ENCODE measurements at places on chromosomes 11 and 22. TPM values are rescaled to one million over a fixed set of nuclear protein-coding genes. Genes with fewer than 3 reads are reported as not detected.

DNA sequence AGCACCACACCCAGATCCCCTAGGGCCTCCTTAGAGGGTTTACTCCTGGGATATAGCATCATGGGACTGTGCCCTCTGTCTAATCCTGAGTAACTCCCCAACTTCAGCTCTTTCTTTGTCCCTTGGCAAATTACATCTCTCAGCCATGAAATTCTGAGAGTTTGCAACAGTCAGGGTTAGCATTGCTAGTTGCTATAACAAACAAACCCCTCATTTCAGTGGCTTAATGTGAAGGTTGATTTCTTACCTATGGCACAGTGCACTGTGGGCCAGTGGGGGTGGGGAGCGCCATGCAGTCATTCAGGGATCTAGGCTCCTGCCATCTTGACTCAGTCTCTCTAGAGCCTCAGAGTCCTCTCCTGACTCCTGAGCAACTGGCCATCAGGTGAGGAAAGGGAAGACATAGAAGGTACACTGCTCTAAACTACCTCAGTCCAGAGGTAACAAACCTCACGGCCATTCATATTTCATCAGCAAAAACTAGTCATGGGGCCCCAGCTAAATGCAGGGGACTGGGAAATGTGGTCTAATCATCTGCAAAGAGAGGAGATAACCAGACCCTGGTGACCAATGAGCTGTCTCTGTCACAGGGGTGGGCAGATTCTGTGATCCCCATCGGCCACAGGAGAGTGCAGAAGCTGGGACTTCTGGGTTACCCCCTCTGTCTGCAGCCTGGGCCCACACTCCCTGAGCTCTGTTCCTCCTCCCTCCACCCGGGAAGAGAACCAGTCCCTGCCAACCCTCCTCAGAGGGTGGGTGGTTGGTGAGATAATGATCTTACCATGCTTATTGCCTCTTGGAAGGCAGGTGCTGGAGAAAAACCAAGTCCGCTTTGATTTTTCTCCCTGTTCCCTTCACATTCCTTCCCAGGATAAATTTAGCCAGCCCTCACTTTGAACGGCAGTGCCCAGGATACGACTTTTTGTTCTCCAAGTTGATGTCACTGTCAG, 17.5 kb downstream of the PRG3 start:
- no peak for DNase-seq

- peak; percentile 65 for DNase-seq
These were observed 13.8 kb downstream of the GGT5 start for GRCh38 chr22:24230911-24231656.

DNA sequence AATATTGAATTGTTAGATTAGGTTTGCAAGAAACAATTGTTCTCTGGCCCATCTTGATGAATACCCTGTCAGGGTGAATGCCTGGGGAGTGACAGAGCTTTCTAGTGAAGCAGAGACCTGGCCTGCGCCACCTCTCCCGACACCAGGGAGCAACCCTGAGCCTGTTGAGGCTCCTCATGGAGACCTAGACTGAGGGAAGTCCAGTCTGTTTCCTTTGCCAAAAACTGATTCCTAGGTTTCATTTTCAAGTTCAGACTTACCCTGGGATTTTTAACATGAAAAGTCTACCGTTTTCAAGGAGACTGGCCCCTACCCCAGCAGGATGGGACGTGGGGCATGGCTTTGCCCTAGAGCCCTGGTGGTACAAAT, 173.7 kb upstream of the SORL1-AS1 start:
- DNase-seq, result no peak

GRCh38 chr11:84142411-84142810, 856.2 kb upstream of the CCDC90B start:
- DNase-seq, result no peak

- DNase-seq, result peak; percentile 40
These were observed 12.8 kb downstream of the PNPLA5 start for GRCh38 chr22:43878831-43879550.

- DNase-seq, result no peak
These were observed 34.2 kb downstream of the DDX10 start for GRCh38 chr11:108698844-108699642.

- no peak for DNase-seq
These were observed 5.9 kb downstream of the IGSF9B start for GRCh38 chr11:133950874-133951326.

DNA sequence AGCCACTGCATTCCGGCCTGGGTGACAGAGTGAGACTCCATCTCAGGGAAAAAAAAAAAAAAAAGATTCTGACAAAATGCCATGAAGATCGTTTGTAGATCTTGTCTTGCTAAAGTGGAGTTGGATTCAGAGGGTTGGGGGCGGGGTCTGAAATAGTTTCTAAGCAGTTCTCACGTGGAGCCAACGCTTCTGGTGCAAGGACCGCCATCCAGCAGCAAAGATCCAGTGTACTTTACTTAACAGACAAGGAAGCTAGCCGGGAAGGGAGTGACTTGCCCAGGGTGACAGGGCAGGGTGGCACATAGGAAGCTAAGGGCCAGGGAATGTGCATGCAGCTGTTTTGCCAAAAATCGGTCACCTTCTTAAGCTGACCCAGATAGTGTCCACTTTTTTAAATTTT, 27.4 kb downstream of the APOL1 start:
- DNase-seq, result peak; percentile 83

DNA sequence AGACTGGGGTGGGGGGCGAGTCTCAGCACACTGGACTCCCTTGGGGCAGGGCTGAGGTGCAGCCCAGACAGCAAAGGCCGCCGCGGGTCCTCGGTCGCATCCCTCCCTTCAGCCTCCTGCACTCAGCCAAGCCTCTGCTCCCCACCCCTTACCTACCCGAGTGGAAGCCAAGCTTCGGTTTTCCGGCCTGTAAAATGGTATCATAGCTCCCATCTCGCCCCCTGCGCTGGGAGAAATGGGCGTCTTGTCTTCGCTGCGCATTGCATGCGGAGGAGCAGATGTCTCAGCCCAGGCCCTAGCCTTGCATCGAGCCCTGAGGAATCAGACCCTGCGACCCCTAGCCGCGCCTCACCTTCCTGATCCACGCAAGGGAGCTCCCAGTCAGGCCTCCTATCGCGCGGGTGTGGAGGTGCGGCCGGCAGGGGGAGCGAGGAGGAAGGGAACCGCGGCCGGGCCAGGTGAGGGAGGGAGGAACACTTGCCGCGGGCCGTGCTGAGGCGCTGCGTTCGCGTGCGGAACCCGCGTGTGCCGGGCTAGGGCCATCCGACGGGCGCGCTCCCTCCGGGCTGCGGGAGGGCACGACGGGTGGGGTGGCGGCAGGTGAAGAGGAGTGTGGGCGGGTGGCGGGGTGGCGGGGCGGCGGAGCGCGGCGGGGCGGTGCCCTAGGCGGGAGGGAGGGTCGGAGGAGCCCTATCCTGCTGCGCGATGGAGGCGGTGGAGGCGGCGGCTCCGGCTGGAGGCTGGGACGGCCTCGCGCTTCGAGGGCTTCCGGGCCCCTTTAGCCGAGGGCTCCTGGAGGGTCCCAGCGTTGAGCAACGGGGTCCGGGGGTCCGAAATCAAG, 4.1 kb upstream of the TBX1 start:
- no peak for DNase-seq

GRCh38 chr22:20658433-20659222, 115.3 kb upstream of the SERPIND1 start:
- no peak for DNase-seq

GRCh38 chr11:128620309-128621100, 33.1 kb upstream of the ETS1 start:
- no peak for DNase-seq

DNA sequence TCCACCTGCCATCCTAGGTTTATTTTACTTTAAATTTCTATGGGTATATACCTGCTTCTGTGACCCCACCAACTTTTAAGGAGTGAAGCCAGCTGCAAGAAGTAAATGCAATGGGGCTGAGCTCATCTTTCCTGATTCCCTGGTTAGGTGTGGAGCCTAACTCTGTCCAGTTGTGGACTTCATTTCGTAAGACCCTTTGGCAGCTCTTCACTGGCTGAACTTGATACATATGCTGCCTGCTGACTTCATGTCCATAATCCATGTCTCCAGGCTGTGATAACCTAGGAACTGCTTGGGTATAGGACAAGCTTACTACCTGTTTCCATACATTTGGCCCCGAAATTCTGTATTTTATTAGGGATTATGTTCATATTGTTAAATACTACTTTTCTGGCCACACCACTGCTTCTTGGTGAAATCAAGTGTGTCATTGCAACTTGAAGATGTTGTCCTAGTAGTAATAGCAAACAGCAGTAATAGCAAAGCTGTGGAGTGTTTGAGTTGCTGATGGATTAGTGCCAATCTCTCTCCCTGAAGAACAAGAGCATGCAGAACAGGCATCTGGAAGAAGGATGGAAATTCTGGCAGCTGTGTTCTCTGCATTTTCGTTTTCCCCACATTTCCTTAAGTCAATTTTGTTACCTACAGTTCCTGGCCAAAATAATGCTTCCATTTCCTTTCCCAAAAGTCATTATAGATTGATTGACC, 31.2 kb downstream of the LDLRAD3 start:
- DNase-seq, result no peak

DNA sequence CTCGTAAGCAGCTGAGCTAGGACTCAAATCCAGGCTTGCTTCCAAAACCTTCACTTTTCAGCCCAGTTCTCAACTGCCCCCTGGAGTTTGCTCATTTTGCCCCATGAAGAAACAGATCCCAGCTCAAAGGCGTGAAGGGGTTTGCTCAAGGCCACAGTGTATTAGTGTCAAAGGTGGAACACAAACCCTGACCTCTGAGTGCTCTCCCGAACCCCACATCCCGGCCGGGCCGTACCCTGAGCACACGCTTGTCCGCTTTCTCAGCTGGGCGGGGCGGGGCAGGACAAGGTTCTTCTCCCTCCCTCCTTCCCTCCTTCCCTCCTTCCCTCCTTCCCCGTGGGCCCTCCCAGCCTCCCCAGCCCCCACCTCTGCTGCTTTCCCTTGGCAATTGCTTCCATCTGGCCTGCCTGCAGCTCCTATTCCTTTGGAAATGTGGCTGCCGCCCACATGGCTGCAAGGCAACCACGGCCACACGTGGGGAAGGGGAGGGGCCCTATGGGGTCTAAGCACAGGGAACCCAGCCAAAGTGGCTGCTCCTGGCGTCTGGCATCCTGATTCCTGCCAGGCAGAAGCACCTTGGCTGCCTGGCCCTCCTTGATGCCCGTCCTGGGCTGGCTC, 4.1 kb downstream of the ST3GAL4 start:
- DNase-seq, result peak; percentile 92

GRCh38 chr11:2830030-2830812, 55.4 kb downstream of the CDKN1C start:
- DNase-seq, result no peak

- DNase-seq, result peak; percentile 55
These were observed 897 bp downstream of the PNPLA5 start for GRCh38 chr22:43890901-43891331.

DNA sequence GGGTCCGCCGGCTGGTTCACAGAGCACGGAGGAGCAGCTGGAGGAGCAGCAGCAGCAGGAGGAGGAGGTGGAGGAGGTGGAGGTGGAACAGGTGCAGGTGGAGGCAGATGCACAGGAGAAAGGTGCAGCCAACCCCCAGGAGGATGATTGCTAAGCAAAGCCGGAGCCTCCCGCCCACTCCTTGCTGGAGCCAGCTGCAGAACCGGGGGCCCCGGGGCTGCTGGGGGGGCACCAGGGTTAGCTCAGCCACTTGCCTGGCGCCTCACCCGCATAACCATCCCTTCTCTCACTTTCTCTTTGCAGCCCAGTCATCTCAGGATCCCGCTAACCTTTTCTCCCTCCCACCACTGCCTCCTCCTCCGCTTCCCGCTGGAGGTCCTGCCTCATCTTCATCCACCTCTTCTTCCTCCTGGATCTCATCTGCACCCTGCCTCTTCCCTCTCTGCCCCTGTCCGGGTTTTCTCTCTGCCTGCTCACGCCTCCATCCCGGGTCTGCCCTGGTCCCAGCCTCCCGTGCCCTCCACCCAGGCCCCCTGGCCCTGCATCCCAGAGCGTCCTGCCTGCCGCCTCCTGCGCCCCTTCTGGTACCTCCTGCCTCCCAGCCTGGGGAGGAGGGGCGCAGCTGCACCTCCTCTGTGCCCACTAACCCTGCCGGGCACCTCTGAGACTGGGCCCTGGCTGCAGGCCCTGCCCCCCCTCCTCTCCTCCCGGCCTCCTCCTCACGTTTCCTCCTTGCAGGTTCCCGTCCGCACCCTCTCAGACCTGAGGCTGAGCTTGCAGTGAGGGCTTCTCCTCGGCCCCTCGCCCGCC, 9.5 kb downstream of the KCTD17 start:
- no peak for DNase-seq

DNA sequence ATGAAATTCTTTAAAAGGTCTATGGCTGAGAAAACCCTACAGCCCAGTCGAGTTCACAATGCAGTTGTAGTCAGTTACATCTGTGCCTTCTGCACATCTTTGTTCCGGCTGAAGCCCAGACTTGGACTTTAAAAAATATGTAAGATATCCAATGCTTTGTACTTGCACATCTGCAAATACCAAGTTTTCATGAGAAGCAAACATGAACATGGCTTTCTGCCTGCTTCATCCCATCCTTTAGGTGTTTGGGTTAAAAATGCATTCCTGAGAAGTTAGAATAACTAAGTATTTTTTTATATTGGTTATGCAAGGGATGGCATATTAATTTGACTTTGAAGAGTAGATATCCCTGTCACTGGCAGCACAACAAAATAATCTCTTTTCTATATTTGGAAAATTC, 528.4 kb downstream of the METTL15 start:
- no peak for DNase-seq

DNA sequence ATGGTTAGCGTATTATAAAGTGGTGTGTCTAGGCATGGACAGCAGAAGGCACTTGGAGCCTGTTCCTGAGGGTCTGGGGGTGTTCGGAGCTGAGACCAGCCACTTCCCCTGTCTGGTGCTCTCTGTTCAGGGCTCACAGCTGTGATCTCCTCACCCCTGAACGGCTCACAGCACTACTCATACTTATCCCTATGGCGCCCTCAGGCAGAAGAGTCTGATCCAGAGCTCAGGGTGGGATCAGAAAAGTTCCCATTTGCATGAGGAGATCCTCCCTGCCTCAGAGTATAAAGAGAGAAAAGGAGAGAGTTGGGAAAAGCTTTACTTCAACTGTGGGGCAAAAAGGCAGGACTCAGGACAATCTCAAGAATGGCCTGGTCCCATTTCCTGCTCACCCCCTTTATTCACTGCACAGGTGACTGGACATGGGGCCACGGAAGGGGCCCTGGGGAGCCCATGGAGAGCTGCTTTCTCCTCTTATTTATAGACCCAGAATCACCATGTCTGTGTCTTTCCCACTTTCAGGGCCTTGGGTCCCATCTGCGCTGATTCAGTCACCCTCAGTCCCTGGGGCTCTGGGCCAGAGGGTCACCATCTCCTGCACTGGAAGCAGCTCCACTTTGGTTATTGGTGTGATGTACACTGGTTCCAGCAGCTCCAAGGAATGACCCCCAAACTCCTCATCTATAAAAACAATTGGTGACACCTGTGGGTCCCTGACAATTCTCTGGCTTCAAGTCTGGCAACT, 97.0 kb upstream of the TOP3B start:
- no peak for DNase-seq

The ADM2 gene
- not detected for total RNA-seq

The TPBGL gene
- total RNA-seq, result 0.33 TPM

The NLRP10 gene
- not detected for total RNA-seq

The ACCS gene
- 15.2 TPM for total RNA-seq

The PYGM gene
- total RNA-seq, result 28.5 TPM

The TRIM51 gene
- total RNA-seq, result not detected

The DCHS1 gene
- 21.7 TPM for total RNA-seq

The NCR3LG1 gene
- 2.5 TPM for total RNA-seq

The KLHL35 gene
- 0.81 TPM for total RNA-seq

Data from sigmoid colon (tissue), 7 donors.